Endodermal cell (in vitro differentiated cells): ENCODE measurements at places on chromosomes 1 and 21. TPM values are rescaled to one million over a fixed set of nuclear protein-coding genes. Genes with fewer than 3 reads are reported as not detected.

GJB5 gene
- total RNA-seq: 0.35 to 0.46 TPM (median 0.42 TPM) in 3 replicates

ATP6V1G3 gene
- 0.62 to 1.9 TPM (median 1.3 TPM) in 3 replicates for total RNA-seq

DNA sequence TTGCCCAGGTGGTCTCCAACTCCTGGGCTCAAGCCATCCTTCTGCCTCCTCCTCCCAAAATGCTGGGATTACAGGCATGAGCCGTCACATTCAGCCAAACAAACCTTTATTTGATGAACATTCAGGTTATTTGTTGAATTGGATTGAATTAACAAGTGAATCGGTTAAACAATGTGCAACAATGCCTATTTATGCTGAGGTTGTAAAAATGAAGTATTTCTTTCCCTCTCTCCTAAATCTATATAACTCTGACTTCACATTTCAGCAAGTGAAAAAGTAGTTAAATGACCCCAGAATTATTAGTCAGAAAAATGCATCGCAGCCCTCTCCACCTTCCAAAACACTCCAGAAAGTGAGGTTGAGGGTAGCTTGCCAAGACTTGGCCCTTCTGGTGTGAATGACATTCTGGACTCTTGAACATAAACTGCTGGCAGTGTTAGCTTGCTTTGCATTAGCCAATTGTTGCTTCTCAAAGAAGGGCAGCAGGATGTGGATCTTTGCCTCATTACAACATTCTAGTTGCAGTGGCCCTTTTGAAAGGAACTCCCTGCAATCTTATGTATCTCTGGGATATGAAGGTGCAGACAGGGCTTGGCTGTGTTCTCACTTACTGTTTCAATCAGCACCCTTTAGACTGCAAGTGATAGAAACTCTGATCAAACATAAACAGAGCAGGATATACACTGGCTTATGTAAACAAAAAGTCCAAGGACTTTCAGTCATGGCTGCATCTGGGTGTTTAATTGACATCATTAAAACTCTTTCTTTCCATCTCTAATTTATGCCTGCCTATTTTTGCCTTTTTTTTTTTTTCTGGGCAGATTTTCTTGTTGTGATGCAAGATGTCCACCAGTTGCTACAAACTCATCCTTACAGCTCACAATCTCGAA lies 22.4 kb downstream of the EDN2 start:
- no peaks in the 10 kb centered on the region for H3K36me3 ChIP-seq
- no peak overlapping the region for H3K27ac ChIP-seq
- no peak for DNase-seq
- H3K4me3 ChIP-seq: no peak overlapping the region

DNA sequence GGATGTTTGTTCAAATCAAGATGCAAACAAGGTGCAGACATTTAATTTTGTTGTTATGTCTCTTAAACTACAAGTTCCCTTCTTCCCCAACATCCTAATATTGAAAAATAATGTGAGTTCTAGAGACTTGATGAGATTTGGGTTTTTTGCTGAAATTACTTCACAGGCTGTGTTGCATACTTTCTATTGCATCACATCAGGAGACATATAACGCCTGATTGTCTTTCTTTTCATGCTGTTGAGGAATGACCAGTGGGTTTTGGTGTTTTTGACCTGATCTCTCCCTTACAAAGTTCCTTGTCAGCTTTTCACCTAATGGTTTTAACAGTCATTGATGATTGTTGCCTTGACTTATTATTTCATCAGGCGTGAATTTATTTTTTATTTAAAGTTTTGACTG lies 83.4 kb downstream of the UROD start:
- no peaks in the 10 kb centered on the region for H3K36me3 ChIP-seq
- no peak overlapping the region for H3K4me3 ChIP-seq
- H3K27ac ChIP-seq: no peak overlapping the region
- DNase-seq: no peak
- no peaks in the 10 kb centered on the region for H3K27me3 ChIP-seq
- H3K4me1 ChIP-seq: no peaks in the 10 kb centered on the region

DNA sequence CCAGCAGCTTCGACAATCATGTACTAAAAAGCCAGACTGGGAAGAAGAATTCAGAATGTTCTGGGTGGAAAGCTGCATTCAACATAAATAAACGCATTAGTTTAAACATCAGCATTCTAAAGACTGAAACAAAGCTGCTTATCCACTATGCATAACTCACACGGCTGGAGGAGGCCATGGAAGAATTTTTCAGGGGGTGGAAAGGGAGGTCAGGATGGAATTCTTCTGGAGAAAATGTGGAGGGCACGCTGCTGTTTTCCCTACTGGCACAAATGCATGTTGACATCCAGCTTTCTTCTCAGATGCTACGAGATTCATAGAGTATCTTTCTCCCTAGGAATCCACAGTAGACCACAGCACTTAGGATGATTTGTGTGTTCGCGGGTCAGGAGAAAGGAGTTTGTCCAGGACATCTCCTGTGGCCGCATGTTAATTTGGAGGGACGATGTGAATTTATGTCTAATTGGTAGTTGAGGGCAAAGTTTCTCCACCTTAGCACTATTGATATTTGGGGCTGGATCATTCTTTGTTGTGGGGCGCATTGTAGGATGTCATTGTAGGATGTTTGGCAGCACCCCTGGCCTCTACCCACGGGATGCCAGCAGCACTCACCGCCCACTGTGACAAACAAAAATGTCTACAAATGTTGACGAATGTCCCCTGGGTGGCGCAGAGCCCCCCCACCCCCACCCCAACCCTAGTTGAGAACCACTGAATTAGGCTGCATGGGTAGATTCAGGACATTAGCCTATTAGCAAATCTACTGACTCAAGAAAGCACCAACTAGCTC lies 86.5 kb upstream of the KAZN start:
- no peaks in the 10 kb centered on the region for H3K27me3 ChIP-seq
- H3K4me1 ChIP-seq: no peaks in the 10 kb centered on the region

DNA sequence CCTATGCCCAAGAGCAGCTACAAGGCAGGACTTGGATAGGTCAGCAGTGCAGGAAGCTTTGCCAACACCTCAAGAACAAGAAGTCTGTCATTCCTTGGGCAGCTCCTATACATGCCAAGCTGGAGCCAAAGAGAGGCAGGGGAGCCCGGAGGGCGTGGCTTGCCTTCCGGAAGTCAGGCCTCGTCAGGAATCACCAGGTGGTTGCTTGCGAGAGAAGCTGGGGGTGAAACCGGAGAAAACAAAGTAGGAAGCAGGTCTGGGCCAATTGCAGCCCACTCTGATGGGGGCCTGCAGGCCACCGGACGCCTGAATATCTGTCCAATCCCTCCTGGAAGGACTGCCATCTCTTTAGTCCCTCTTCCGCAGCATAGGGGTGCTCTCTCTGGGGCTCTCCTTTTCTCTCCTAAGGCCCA lies 794 bp upstream of the FAM76A start:
- H3K4me1 ChIP-seq: no peaks in the 10 kb centered on the region
- DNase-seq: peak; percentile 69
- peak overlapping the region; percentile 72 for H3K4me3 ChIP-seq
- H3K27me3 ChIP-seq: no peaks in the 10 kb centered on the region
- H3K27ac ChIP-seq: peak overlapping the region; percentile 87

DNA sequence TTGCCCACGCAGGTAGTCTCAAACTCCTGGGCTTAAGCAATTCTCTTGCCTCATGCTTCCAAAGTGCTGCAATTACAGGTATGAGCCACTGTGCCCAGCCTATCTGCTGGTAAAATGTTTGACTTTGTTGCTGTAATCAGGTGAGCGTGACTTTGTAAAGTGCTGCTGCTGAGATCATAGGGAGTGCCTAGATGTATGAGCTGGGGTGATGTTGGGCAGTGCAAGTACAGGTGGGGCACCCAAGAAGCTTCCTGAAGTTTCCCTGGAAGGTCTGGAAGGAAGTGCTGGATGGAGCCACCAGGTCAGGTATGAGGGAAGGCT lies 43.1 kb downstream of the KIF21B start:
- H3K4me3 ChIP-seq: no peak overlapping the region
- no peak for DNase-seq
- H3K27me3 ChIP-seq: no peaks in the 10 kb centered on the region

- H3K27ac ChIP-seq: no peak overlapping the region
- peaks cover 11% of the 10 kb centered on the region for H3K4me1 ChIP-seq
- peaks cover 44% of the 10 kb centered on the region for H3K27me3 ChIP-seq
- DNase-seq: peak; percentile 72
- H3K36me3 ChIP-seq: no peaks in the 10 kb centered on the region
Observed at GRCh38 chr1:184156521-184157393, 105.2 kb downstream of the TSEN15 start.
